Stimulated activated CD8-positive, alpha-beta memory T cell treated with anti-CD3 and anti-CD28 coated beads, Interleukin-4, amount 100 ng/mL, for 1 hour (primary cell): ENCODE measurements at places on chromosomes 13 and 19.

DNA sequence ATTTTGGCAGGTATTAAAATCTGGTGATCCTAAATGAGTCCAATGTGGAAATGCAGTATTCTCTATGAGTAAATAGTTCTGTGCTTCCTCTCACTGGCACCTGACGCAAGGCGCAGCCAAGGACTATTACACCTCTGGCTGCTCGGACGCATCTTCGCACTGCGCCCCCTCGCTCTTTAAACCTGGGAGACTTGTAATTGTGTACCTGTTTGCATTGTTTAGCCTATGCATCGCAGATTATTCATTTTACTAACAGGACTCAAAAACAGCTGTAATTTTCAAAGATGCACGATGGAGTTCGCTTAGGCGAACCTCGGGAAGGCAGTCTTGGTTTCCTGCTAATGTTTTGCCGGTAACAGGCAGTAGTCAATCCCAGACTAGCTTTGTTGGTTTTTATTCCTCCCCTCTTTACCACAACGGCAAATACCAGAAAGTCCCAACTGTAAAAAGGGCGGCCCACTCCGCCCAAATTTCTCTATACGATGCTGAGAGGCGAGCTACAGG, 113.2 kb downstream of the KCNRG start:
- no peak for DNase-seq

- no peak for DNase-seq
Measured at GRCh38 chr13:98315466-98315865, 138.4 kb upstream of the RNF113B start.

- no peak for DNase-seq
Measured at GRCh38 chr13:112178769-112179168, 111.8 kb downstream of the SOX1 start.

DNA sequence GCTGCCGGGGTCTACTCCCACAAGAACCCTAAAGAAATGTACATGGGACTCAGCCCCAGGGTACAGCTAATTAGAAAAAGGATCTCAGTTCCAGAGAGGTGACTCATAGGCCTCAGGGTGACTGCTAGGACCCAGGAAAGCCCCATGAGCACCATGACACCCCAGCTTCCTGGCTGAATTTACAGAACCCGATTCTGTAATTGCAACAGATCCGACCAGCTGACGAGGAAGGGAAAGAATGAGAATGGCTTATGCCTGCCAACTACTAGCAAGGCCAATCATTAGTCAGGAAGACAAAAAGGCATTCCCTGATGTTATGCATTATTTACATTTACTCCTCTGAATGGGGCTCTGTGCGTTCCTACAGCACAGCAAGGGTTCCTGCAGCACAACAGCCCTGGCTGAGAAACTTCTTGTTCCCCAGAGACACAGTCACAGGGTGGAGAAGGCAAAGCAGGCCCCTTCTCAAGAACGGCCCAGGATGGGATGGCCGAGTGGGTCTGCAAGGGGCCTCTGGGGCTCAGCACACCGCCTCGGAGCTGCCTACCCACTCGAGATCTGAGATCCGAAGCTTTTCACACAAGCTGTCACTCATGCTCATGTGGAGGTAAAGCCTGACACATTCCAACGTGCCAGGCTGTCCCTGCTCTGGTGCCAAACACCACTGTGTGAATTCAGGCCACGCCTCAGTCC, 27.2 kb downstream of the PBX4 start:
- peak; percentile 34 for DNase-seq

- DNase-seq: no peak
Measured at GRCh38 chr19:33039815-33040214, 24.9 kb downstream of the RHPN2 start.

GRCh38 chr19:35911790-35912189, 3.7 kb upstream of the TYROBP start:
- DNase-seq: no peak

GRCh38 chr19:29084266-29084665, 128.7 kb downstream of the UQCRFS1 start:
- DNase-seq: no peak

DNA sequence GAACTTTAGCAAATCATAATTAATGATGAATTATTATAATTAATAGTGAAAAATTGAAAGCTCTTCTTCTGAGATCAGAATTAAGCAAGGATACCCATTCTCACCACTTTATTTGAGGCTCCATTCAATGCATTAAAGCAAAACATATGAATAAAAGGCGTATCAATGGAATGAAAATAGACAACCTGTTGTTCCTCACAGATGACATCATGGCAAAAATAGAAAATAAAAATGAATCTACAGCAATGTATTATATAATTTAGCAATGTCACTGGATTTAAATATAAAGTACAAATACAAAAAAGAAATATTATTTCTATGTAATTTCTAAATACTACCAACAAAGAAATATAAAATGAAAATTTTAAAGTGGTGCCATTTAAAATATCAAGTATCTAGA, 11.1 kb upstream of the ZNF780A start:
- DNase-seq: no peak

GRCh38 chr13:27076421-27076820, 95.2 kb downstream of the USP12 start:
- no peak for DNase-seq

DNA sequence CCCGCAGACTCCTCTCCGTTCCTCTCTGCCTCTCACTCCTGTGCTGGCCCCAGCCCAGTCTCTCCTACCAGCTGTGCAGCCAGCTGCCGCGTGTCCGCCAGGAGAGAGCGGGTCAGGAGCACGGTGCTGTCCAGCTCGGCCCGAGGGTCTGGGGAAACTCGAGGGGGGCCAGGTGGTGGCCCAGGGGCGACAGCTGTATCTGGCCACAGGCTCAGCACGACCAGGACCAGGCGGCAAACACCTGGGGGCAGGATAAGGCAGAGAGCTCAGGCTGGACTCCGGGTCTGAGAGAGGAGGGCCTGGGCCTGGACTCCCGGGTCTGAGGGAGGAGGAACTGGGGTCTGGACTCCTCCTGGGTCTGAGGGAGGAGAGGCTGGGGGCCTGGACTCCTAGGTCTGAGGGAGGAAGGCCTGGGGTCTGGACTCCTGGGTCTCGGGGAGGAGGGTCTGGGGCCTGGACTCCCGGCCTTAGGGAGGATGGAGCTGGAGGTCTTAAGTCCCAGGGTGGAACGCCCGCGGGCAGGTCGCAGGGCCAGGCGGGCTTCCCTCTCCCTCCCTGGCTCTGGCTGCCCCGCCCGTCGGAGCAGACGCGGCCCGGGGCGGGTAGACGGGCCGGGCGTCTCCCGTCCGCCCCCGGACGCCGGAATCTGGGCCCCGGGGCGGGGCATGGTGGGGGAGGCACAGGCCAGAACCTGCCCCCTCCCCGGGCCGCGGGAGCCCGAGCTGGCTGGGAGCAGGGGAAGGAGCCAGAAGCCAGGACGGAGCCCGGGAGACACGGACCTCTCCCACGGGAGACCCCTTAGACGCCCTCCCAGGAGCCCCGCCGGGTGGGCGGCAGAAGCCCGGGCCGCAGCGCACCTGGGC, 1.3 kb downstream of the IL11 start:
- no peak for DNase-seq

DNA sequence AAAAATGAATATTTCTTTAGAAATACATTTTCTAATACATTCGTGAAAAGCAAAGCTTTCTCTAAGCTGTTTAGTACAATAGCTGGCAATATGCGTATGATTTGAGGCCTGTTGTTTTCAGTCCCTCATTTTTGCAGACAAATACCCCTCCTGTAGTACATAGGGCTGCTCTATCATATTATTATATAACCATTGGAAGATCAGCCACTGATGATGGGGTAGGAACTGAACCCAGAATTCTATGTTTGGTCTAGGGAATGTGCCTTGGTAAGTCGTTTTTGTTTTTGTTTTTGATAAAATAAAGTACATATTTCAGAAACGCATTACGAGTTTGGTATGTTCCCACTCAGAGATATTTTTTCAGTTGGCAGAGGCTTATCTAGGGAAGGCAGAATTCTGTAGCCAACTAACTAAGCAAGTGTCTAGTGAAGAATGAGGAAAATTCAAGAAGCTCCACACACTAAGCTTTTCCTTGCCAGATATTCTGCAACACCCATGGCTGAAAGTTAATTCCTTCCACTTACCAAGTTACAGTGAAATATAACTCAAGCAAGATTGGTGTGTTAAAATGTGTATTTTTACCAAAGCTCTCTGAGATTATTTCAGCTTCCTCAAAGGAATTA, 656.9 kb upstream of the MIR17HG start:
- no peak for DNase-seq

DNA sequence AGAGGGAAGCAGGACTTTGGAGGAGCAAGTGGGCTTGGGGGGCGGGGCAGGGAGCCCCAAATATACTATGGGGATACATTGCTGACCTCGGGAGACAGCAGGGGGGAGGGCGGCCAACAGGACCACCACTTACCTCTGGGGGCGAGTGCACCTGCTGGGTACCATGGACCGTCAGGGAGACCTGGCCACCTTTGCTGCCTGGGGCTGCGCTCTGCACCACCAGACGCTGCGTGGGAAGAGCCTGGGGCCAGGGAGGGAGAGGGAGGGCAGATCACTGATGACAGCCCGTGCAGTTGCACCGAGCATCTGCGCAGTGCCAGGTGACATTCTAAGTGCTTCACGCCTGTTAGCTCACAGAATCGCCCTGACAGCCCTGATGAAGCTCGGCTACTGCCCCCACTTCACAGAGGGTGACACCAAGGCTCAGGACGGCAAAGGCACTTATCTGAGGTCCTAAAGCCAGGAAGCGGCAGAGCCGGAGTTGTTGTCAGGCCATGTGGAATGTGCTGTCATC, 24.1 kb downstream of the RFX1 start:
- DNase-seq: no peak

DNA sequence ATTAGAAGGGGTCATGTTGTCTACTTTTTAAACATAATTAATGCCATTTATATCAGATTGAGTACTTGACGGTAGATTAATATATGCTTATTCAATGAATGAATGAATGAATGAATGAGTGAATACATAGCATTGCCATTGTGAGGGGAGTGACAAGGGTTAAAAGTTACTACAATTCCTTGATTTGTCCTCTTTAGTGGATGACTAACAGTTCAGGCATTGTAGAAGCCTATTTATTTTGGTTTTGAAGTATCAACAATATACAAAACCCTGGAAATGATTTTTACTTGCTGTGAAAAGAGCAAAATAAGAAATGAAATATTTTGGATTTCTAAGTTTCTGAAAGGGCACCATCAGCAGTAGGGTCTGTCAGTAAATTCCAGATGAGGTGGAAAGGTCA, 122.7 kb downstream of the CYSLTR2 start:
- no peak for DNase-seq

GRCh38 chr19:14002571-14003250, 3.4 kb downstream of the RFX1 start:
- DNase-seq: no peak

DNA sequence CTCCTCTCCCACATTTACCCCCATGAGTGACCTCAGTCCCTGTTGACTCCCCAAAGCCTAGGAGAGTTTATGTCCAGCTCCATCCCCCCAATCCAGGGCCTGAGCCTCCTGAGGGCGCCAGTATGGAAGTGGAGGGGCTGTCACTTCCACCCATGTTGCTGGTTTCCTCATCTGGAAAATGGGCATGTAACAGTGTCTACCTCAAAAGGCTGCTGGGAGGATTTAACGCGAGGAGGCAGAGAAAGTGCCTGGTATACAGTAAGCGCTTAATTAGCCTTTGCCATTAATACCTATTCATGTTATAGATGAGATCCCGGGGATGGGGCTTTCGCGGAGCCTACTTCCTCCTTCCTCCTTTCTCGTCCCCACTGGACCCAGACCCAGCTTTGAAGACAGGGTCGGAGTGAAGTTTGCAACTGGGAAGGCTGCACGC, 476 bp downstream of the TYK2 start:
- DNase-seq: no peak

- no peak for DNase-seq
Measured at GRCh38 chr13:40116008-40116407, 460.5 kb downstream of the COG6 start.

- no peak for DNase-seq
Measured at GRCh38 chr13:78326633-78327032, 276.7 kb downstream of the POU4F1 start.

- no peak for DNase-seq
Measured at GRCh38 chr13:28540612-28541011, 45.7 kb upstream of the FLT1 start.

DNA sequence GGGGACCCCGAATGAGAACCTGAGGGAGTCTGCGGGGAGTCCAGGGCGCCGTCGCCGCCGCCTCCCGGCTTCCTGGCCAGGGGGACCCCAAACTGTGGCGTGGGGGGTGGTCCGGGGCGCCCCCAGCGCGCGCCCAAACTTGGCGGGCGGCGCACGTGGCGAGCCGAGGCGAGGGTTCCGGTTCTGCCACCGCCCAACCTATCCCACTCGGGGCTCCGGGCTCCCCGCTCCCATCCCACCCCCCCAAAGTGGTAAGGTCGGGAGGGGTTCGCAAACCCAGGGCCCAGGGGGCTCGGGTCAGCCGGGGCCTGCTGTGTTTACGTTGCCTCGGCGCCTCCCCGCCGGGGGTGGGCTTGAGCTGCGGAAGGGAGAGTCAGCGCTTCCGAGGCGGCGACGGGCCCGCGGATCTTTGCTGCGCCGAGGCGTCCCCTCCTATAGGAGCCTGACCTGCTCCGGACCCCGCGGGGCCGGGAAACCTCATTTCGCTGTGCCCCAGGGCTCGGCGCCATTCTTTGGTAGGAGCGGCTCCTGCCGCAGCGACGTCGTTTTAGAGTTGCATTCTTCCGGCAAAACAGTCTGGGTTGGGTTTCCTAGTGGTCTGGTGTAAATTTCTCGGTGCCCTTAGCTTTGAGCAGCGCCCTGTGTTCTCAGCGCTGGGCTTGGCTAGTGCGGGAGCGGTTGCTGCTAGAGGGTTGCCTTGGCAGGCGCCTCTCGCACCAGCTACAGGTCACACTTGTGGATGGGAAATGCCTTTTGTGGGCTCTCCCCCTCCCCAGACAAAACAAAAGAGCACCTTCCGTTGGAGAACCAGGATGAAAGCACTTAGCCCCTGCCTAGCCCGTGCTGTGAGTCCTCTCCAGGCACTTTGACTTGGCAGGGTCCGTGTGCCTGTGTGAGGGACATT, 1.2 kb downstream of the DAZAP1 start:
- DNase-seq: peak; percentile 27

DNA sequence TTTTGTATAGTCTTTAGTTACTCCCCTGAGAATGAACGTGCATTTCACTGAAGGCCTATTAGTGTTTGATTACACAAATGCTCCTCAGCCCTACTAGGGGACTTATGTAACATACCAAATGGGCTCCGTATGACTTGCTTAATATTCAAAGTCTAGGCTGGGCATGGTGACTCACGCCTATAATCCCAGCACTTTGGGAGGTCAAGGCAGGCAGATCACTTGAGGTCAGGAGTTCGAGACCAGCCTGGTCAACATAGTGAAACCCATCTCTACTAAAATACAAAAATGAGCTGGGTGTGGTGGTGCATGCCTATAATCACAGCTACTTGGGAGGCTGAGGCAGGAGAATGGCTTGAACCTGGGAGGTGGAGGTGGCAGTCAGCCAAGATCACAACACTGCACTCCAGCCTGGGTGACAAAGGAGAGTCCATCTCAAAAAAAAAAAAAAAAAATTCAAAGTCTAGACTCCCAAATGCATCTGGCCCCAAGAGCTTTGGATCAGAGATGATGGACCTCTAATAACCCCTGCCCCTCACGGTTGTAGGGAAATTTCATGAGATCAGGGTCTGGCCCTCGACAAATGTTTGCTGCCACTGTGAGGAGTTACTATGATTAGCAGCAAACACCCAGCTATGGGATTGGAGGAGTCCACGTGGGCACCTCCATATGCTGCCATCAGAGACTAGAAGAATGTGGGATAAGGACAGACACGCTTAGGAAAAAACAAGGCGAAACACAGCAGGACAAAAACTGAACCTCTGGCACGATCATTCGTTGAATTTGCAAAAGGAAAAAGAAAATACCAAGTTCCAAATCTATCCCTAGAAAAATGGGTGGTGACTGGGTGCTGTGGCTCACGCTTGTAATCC, 4.6 kb downstream of the FBXO17 start:
- no peak for DNase-seq

GRCh38 chr13:52846567-52847321, 1.7 kb downstream of the PCDH8 start:
- DNase-seq: no peak
